ENCODE measurements at places on chromosomes 6 and 20.

DNA sequence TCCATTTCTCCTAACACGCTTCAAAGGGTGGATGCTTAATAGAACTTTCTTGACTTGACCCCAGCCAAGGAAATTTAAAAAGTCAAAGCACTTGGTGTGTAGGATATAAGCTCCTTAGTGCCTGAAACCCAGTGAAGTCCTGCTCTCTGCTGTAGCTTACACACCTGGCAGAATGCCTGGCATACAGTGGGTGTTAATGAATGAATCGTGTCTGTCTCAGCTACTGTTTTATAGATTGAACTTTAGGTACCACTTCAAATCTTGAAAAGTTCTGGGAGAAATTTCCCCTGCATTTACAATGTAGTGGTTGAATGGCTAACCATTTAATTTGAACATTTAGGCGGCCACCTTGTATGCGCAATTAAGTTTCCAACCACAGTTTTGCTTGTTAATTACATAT, 70.5 kb upstream of the ZNF217 start:
- DNase-seq: peak; percentile 49

GRCh38 chr6:31575335-31575901, at the start of gene TNF:
TSS of gene TNF (plus strand) at chr6:31575565. CDS start at chr6:31575742, 177 bp downstream.
- DNase-seq: peak; percentile 28

- peak; percentile 84 for DNase-seq
Observed at GRCh38 chr6:150293423-150294173, 75.2 kb upstream of the IYD start.

GRCh38 chr20:50330504-50331313, 140.1 kb downstream of the CEBPB start:
- peak; percentile 82 for DNase-seq

GRCh38 chr6:40139447-40139846, 205.2 kb upstream of the MOCS1 start:
- no peak for DNase-seq

- DNase-seq: no peak
Observed at GRCh38 chr6:125136378-125136777, 17.2 kb upstream of the TPD52L1 start.

DNA sequence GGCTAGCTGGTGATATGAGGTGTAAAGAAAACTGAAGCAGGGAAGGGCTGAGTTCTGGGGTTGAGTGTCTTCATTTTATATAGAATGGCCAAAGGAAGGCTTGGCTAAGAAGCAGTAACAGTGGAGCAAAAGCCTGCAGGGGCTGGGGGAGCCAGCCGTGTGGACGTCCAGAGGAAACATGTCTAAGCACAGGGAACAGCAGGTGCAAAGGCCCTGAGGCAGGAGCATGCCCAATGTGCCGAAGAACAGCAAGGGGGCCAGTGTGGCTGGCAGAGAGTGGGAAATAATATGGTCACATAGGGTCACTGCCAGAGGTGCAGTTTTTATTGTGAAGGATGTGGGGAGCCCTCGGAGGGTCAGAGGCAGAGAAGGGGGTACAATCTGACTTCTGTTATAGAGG, 60.5 kb upstream of the KCNG1 start:
- no peak for DNase-seq

DNA sequence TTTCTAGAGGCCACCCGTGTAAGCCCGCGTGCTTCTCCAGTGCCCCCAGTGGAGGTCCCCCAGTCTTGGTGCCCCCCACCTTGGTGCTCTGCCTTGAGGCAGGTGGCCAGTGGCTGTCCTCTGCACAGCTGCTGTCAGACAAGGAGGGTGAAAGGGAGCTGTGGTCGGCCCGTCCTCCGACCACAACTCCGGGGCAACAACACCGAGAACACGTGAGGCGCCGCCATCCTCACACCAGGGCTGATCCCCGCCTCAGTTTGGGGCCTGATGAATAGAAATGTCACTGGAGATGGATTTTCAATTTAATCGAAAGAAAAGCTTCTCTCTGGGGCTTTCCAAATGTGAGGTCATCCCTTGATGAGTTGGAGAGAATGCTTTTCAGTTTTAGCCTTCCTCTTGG, 304.6 kb downstream of the CDH4 start:
- no peak for DNase-seq

DNA sequence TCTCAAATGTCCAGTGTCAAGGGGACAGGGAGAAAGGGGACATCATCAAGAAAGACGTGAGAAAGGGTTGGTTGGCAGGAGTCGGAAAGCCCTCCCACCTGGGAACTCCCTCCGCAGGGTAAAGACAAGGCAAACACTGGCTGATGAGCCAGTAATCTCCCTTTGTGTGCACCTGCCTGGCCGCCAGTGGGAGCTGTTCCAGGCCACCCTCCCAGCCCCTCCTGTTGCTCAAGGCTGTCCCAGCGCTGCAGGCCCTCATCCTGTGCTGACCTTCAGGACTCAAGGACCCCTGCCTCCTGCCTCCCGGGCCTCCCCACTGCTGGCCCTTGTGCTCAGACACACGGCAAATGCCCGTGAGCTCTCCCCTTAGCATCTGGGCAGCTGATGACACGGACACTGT, 7.4 kb downstream of the FRMD1 start:
- DNase-seq: no peak

GRCh38 chr20:42309050-42309449, 690.9 kb upstream of the CHD6 start:
- DNase-seq: no peak

GRCh38 chr6:77604476-77604875, 48.4 kb upstream of the MEI4 start:
- DNase-seq: no peak

DNA sequence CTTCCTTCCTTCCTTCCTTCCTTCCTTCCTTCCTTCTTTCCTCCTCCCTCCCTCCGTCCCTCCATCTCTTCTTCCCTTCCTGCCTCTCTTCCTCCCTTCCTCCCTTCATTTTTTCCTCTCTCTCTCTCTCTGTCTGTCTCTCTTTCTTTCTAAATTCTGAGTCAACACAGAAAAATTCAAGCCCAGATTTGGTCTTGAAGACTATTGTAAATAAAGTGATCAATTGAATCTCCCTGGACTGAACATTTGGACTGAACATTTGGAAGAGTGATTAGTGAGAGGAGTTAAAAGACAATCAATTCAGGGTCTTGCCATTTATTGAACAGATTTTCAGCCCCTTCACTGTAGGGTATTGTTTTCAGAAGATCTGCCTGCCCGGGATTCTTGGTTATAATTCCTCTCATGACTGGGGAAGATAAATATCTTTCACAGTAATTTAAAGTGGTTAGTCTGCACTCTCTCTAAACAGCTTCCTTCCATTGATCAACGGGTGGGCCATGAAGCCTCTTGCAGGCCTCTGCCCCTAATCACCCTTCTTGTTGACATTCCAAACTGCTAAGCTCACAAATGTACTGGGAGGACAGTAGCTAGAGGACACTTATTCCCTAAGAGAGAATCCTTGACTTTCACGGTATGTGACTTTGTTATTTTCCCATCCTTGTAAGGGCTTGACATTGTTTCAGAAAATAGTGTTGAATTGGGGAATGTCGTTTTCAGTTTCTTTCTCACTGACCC, 101.7 kb upstream of the BMP2 start:
- peak; percentile 52 for DNase-seq

DNA sequence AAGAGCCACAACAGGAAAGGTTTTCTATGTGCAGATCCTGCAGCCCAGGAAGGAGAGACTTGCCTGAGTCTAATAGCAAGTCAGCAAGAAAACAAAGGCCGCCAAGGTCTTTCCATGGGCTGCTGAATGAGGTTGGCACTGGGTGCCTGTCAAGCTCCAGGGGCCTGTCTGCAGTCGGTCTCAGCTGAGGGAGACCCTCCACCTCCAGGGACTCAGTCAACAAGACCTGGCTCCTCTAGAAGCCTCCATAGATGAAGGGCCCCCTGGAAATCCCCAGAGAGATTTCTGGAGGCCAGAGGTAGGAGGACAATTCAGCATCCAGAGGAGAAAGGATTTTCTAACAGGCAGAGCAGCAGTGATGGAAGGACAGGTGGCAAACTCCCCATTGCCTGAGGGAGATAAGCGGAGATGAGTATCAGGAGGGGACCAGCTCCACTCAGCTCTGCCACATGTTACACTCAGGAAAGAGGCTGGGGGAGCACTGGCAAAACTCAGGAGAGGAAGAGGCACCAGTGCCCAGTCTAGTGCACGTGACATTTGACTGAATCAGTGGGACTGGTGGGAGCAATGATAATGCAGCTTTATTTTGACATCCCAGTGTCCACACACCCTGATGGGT, 33.5 kb upstream of the FKBP1A start:
- DNase-seq: no peak

DNA sequence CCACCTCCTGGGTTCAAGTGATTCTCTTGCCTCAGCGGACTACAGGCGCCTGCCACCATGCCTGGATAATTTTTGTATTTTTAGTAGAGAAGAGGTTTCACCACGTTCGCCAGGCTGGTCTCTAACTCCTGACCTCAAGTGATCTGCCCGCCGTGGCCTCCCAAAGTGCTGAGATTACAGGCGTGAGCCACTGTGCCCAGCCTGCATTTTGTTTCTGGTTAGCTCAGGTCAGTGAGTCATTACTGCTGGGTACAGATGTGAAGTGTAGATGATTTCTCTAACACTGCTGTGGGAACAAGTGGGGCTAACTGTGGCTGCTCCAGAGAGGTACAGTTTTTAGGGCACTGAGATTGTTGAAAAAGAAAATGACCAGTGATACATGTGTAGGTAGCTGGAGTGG, 188.6 kb downstream of the PRL start:
- peak; percentile 90 for DNase-seq

DNA sequence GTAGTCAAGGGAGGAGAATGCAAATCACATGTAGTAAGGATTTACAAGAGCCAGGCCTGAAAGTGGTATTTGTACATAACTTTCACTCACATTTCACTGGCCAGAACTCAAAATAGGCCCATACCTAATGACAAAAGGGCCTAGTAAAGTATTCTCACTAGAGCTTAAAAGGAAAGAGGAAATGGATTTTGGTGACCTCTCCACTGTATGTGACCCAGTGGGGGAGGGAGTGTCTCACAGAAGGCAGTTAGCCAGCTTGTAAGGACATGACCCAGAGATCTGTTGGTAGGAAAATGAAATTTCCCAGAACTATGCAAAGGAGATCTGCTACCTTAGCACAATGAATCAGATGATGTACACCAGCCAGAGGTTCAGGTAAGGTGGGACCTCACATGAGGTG, 124.4 kb downstream of the PTPRT start:
- no peak for DNase-seq

DNA sequence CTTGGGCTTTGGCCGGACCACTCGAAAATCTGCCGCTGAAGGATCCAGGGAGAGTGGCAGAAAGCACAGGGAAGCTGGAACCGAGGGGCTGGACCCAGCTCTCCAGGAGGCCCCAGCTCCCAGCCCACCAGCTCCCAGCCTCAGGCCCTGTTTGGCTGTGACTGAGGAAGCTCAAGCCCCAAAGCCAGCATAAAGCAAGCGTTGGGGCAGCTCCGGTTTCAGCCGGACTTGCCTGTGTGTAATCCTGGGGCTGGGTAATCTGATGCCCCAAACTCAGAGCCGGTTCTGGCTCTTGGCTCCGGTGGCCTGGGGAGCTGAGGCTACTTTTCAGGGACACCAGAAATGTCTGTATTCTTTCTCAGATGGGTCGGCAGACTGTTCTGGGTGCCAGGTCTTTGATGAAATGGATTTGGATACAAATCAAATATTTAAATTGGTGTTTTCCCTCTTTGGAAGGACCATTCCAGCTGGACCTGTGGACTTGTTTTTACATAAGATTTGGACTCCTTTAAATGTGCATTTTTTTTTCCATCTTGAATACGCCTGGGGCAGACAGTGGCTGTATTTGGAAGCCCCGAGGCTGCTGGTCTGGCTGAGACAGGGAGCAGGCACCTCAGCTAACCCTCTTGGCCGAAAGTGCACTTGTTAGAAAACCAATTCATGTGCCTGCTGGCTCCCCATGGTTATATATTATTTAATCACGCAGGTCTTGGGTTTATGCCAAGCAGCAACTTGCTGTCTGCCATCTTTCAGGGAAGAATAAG, 29.7 kb downstream of the RPP40 start:
- DNase-seq: peak; percentile 15

GRCh38 chr6:157066781-157067491, 256.4 kb downstream of the TMEM242 start:
- DNase-seq: peak; percentile 28

GRCh38 chr20:49797344-49797615, 15.3 kb upstream of the SLC9A8 start:
- DNase-seq: no peak

DNA sequence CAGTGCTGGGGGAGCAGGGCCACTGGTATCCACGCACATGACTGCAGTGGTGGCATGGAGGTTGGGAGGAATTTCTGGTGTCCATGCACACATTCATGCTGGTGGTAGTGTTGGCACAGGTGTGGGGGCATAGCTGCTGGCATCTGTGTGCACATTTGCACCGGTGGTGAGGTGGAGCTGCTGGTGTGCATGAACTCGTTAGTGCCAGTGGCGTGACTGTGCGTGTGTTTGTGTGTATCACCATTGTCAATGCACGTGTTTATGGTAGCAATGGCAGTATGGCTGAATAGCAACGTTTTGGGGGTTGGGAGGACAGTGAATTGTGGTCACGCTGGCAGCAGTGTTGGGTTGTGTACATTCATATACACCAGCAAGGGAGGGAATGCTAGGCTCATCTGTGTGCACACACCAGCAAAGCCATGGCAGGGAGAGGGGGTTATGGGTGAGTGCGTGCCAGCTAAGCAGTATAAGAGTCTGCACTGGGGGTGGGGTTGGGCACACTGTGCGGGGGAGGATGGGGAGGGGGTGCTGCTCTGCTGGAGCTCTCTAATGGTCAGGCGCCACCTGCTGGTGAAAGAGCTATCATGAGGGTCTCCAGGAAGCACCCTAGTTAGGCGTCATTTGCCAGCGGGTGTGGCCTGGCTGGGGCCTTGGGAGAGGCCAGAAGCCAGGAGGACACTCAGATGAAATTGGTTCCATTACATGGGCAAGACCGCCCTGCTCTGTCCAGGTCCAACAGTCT, 626.1 kb upstream of the ID4 start:
- no peak for DNase-seq

- DNase-seq: no peak
Observed at GRCh38 chr6:165697171-165697570, 34.1 kb upstream of the PDE10A start.

- no peak for DNase-seq
Observed at GRCh38 chr6:31243508-31243907, 28.4 kb downstream of the HLA-C start.

GRCh38 chr6:87772597-87773530, 70.8 kb upstream of the AKIRIN2 start:
- DNase-seq: peak; percentile 18

- no peak for DNase-seq
Observed at GRCh38 chr6:37826188-37826587, 6.7 kb downstream of the ZFAND3 start.

Data from renal cortical epithelial cell (primary cell).